ENCODE measurements at places on chromosomes 5 and 9.
A peak's percentile ranks its signal among the peaks of the same experiment; 100 is the strongest.

- DNase-seq: no peak
Observed at GRCh38 chr9:133294257-133294656, 19.3 kb upstream of the ABO start.

GRCh38 chr9:96107436-96107835 is 194.5 kb downstream of the HSD17B3 start:
- no peak for DNase-seq

- DNase-seq: no peak
Observed at GRCh38 chr5:82151662-82152061, 126.5 kb downstream of the RPS23 start.

DNA sequence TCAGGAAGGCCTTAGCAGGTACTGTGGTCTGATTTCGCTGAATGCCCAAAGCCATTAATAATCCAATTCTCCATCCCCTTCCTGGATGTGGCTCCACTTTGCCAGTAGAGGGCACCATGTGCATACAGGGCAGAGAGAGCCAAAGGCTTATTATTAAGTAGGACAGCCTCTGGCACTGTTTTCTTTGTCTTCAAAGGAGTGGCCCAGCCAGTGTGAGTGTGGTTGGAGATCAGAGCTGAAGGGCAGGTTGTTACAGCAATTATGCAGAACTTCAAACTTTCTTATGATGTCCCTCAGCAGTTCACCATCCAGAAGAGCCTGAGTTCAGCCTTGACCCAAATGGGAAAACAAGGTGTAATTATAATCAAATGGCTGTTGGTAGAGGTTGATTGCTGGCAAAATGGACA is 38.6 kb upstream of the CEMIP2 start:
- DNase-seq: peak; percentile 25

- no peak for DNase-seq
Observed at GRCh38 chr5:103371046-103371607, 112.6 kb downstream of the MACIR start.

DNA sequence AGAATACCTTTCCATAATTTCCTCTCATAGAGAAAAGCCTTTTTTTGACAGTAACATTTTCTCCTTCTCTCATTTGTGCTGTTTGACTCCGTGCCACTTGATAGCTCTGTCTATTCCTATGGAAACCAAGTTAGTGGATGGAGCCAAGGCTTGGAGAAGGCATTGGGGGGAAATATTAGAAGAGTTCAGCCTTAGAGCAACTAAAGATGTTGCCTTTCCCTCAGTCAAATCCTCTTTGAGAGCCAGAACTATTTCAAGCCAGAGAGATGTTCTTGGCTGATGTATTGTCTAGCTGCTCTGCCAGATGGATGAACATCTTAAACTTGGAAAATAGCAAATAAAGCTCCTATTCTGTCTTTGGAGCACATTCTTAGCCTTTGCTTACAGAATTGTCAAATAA is 112.4 kb downstream of the INVS start:
- no peak for DNase-seq

- no peak for DNase-seq
Observed at GRCh38 chr9:567747-568305, 273.7 kb upstream of the DMRT1 start.

- no peak for DNase-seq
Observed at GRCh38 chr5:166671811-166672210, 1619.6 kb upstream of the WWC1 start.

DNA sequence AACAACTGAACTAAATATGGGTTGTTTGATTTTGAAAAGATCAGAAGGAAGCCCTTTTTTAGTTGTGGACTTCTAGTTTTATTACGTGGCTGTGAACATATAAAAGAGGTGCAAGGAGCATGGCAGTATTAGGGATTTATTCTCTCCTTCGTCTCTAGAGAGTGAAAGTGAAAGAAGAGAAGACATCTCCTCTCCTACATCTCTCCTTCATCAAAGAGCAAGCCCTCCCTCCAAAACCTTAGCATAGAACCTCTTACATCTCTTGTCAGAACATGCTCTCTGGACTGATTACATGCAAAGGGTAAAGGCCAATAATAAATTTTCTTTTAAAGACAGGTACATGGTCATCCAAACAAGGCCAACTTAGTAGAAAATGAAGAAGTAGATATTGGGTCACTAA is 184.3 kb upstream of the IRX1 start:
- no peak for DNase-seq

DNA sequence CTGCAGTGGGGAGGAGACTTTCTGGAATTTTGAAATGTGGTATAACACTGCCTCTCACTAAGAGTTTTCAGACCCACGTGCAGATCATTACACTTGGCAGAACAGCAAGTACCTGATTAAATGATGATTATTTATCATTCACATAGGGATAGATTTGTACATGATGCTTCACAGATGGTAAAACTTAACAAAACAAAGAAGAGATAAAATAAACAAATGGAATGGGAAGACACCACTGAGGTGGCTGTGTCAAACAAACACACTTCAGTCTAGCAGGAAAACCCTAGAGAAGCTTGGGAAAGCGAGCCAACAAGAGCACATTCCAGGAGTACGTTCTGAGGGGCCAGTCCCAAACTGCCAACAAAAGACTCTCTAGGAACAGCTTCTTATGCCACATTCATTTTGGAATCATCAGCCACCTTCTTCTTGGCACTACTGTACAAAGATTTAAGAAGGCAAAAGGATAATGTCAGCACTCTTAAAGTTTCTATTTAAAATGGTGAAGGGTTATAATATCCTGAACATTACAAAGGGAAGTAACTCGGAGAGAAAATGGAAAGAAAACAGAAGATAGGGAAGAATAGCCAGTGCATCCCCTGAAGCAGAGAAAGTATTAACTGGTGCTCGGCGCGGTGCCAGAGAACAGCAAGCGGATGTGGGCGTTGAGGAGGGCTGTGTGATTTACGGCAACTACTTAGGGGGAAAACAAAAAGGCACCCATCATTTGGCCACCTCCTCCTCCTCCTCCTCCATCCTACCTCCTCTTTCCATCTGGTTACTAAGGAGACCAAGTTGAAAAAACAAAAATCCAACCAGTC is 1.6 kb downstream of the MED27 start:
- DNase-seq: no peak

- DNase-seq: no peak
Observed at GRCh38 chr9:112880650-112881049, 10.0 kb downstream of the SLC46A2 start.

DNA sequence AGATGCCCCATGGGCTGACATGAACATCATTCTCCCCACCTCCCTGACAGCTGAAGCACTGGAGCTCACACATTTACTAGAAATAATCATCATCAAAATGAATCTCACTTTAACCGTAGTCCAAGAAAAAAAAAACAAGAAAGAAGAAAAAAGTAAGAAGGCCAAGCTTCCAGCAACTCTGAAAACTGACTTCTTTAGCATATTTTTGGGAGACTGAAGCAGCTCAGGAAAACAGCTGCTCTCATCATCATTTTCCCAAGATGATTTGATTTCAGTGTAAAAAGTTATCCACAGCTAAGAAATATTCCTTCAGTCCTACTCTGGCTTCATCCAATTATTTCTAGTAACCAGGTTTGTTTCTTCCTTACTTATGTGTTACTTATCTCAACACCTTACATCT is 91.7 kb downstream of the GLDC start:
- no peak for DNase-seq

DNA sequence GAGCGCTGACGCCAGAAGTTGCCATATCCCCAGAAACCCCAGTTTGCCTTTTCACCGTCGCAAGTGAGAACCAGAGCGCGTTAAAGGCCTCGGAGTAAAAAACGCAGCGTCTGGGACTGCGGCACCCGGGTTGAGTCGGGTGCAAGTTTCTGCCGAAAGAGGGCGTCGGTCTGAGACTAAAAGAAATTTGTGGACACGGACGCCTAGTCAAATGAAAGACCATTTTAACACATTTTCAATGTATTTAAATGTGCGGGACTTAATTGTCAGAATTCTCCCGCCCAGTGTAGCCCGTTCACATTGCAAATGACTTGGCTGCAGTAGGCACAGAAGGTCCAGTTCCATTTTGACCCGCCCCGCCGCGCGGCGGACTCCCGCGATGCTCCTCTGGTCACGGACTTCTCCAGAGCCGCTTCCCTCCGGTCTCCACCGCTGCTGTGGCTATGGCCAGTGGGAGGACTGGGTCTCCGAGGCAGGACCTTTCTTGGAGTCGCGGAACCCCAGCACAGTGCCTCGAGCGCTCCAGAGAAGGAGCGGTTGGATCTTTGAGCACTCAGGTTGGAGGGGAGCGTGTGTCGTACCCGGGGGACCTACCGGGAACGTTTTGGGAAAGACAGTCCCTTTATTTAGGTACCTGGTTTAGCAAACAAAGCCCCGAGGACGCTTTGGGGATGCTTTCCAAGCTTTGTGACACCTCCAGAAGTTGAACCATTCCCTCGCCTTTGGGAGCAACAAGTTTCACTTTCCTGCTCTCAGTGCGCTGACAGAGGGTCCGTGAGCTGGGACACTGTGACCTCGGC is 1.2 kb upstream of the NPR3 start:
- DNase-seq: no peak

DNA sequence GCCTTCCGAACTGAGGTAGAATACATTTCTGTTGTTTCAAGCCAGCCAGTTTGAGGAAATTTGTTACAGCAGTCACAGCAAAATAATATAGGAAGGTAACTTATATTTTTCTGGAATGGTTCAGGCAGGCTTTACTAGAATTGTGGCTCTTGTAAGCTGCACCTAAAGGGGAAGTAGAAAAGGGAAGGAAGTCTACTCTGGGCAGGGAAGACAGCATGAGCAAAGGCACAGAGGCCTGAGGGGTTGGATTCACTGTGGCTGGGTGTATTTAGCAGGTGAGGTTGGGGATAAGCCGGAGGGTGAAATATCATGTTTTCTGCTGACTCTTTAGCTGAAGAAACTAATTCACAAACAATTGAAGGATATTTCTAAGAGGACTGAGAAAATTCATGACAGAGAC is 183.5 kb downstream of the GAS1 start:
- DNase-seq: no peak

DNA sequence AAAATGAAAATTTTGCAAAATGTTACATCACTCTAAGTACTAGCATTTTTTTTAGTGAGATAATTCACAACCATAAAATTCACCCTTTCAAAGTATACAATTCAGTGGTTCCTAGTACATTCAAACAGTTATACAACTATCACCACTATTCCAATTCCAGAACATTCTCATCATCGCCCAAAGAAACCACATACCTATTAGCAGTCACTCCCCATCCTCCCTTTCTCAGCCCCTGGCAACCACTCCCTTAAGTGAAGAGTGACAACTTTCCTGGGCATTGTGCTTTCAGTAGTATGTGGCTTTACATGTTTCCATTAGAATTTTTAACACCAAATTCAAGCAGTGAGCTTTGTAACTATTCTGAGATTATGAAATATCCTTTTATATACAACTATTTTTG is 81.4 kb downstream of the RASEF start:
- no peak for DNase-seq

DNA sequence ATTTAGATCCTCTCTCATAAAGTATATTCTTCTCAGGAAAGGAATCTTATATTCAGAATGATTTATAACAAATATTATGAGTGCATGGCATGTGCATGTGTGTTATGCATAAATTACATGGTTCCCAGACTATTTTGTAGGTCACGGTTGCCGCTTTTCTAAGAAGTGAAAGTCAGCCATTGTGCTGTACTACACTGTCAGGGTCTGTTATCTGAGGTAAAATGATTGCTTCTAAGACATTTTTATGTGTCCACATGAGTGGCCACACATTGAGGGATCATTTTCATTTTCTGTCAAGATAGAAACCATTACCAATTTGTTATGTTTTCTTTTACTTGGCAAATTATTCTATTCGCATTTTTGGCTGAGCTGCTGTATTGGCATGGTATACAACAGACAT is 210.8 kb downstream of the CWC27 start:
- no peak for DNase-seq

- no peak for DNase-seq
Observed at GRCh38 chr9:105204416-105204815, 40.0 kb upstream of the SLC44A1 start.

GRCh38 chr9:133460405-133461175 is 812 bp downstream of the CACFD1 start:
- DNase-seq: no peak

DNA sequence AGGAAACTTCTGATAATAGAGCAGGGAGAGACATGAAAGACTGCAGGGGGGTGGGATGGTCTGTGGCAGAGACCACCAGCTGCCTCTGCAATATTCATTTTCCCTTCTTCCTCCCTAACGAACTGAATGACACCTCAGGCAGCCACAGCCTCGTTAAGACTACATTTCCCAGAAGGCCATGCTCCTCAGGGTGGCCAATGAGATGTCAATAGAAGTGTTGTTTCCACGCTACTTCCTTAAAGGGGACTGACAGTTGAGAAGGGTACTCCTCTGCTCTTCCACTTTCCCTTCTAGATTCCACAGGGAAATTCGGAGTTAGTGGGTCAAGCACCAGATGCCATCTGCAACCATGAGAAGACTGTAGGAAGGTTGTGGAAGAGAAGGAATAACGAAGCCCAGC is 52.0 kb upstream of the DAPK1 start:
- DNase-seq: no peak

DNA sequence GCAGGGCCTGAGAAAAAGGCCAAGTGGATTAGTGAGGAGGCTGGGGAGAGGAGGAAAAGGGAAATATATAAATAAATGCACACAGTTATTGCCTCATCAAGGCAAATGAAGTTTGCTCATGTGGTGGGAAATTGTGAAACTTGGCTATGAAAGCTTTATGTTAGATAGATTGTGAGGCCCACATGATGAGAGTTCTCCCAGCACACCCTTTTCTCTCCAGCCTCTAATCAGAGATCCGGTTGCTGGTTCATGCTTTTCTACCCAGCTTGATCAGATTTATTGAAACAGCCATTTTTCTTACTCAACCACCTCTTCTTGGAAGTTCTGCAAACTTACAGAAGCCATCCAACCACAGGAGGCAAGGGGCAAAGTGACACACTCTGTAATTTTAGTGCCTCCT is 125.8 kb upstream of the KLF4 start:
- no peak for DNase-seq

- no peak for DNase-seq
Observed at GRCh38 chr5:2009986-2010914, 127.5 kb upstream of the IRX4 start.
